ENCODE measurements at places on chromosomes 4 and X. TPM values are rescaled to one million over a fixed set of nuclear protein-coding genes. Genes with fewer than 3 reads are reported as not detected.

GRCh38 chr4:158949099-158949498 lies 153.8 kb upstream of the RAPGEF2 start:
- no peaks in the 10 kb centered on the region for H3K36me3 ChIP-seq
- H3K4me3 ChIP-seq, result no peak overlapping the region
- H3K27ac ChIP-seq, result no peak overlapping the region
- no peaks in the 10 kb centered on the region for H3K4me1 ChIP-seq
- no peak for DNase-seq

DNA sequence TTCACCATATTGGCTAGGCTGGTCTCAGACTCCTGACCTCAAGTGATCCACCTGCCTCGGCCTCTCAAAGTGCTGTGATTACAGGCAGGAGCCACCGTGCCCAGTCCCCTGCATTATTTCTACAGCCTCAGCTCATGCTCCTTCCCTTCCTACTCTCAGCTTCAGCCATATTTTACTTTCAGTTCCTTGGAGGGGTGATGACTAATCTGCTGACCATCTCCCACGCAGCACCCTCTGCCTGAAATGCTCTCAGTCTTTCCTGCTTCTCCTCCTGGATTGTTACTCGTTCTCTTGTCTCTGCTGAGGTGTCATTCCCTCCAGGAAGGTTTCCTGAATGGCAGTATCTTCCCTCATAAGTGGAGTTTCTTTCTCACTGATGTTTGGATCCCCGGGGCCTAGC lies 63.3 kb downstream of the MOSPD2 start:
- no peak overlapping the region for H3K4me3 ChIP-seq
- H3K36me3 ChIP-seq, result no peaks in the 10 kb centered on the region
- no peak overlapping the region for H3K27ac ChIP-seq
- no peaks in the 10 kb centered on the region for H3K4me1 ChIP-seq

GRCh38 chr4:164210377-164210776 lies 543.6 kb upstream of the SMIM31 start:
- H3K27ac ChIP-seq, result no peak overlapping the region
- H3K36me3 ChIP-seq, result no peaks in the 10 kb centered on the region
- no peaks in the 10 kb centered on the region for H3K27me3 ChIP-seq
- no peak for DNase-seq
- H3K4me1 ChIP-seq, result no peaks in the 10 kb centered on the region

DDIT4L gene
- total RNA-seq, result 5.3 TPM

- H3K27ac ChIP-seq, result no peak overlapping the region
- H3K4me1 ChIP-seq, result peaks cover 2% of the 10 kb centered on the region
- H3K36me3 ChIP-seq, result no peaks in the 10 kb centered on the region
- DNase-seq, result no peak
Measured at GRCh38 chr4:6747294-6748051, 31.5 kb downstream of the BLOC1S4 start.

UBL4A gene
- total RNA-seq, result 27.9 TPM

Data from ovary (tissue), 10 donors.